ENCODE measurements at places on chromosomes 7 and 10. TPM values are rescaled to one million over a fixed set of nuclear protein-coding genes. Genes with fewer than 3 reads are reported as not detected.
A peak's percentile ranks its signal among the peaks of the same experiment; 100 is the strongest.

Gene WIPF3
- 4.1 TPM for total RNA-seq

Gene KIF20B
- 4.8 TPM for total RNA-seq

Gene LIPK
- total RNA-seq = not detected

Gene TMEM130
- 0.30 TPM for total RNA-seq

Gene CALHM1
- not detected for total RNA-seq

Gene PPA1
- total RNA-seq = 147 TPM

Gene NKX2-3
- total RNA-seq = not detected

- DNase-seq = no peak
- no peaks in the 10 kb centered on the region for H3K36me3 ChIP-seq
- no peaks in the 10 kb centered on the region for H3K27me3 ChIP-seq
- H3K4me3 ChIP-seq = no peak overlapping the region
- no peak overlapping the region for H3K27ac ChIP-seq
Observed at GRCh38 chr10:17365402-17365801, 89.0 kb downstream of the ST8SIA6 start.

DNA sequence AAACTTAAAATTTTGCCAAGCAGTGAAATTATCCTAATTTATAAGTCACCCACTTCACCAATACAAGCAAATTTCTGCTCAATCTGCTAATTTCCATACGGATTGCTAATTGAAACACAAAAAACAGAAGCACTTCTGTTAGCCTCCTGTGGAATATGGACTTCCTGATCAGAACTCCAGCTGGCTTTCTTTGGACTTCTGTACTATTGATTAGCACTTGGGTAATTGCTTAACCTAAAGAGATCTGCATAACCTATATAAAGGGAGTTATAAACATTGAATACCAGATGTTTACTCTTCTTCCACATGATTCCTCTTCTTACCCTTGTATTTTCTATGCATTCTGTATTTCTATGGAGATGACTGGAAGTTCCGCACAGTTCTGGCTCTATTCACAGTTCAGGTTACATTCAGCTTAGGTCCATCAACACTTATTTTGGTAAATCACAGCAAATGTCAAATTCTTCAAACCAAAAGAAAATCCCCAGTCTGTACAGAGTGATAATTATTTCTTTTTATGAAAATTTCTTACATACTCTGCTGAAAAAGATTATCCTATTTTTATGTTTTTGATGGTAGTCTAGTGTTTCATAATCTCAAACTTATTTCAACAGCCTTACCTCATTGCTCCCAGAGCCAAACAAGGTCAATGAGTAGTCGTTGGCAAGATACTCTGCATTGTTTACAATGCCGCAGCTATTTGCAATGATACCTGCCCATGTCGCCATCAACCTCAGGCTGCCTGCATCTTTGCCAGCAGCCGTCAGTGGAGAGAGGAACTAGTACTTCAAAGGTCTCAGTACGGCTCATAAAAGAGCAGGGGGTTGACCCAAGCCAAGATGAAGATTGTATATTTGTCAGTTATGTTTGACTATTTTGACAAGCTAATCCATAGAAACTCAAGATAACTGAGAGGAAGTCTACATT lies 225.6 kb downstream of the AHR start:
- H3K36me3 ChIP-seq = no peaks in the 10 kb centered on the region
- H3K27ac ChIP-seq = peak overlapping the region; percentile 71
- no peaks in the 10 kb centered on the region for H3K27me3 ChIP-seq
- H3K4me1 ChIP-seq = peaks cover 14% of the 10 kb centered on the region

DNA sequence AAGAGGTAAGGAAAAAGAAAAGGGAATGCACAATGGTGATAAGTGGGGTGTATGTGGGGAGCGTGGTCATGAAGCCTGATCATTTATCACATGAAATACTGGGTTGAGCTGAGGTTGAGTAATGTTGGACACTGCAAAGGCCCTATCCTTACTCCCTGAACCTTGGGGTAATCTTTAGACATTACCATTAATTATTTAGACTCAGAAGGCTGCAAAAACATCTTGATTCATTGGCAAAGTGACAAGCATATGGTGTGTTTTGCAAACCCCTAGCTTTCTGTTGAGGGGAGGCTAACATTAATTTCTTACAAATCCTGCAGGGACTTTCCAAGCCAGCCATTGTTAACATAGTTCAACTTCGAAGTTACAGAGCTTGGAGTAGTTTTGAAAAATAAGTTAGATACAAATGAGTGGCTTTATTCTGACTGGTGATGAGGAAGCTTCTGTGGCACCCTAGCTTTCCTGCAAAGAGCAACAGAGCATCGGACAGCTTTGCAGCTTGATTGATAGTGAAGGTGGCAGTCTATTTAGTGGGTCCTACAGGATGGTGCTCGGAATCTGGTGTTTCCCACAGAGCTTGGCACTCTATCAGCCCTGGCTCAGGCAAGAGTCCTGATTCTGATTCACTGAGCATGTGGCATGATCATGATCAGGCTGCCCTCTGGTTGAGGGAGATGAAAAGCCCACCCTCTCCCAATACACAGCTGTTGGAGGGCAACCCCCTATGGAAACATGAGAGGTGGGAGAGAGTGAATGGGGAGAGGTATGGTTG lies 153.7 kb upstream of the NPVF start:
- no peaks in the 10 kb centered on the region for H3K36me3 ChIP-seq
- no peaks in the 10 kb centered on the region for H3K4me1 ChIP-seq
- no peak for DNase-seq
- H3K4me3 ChIP-seq = no peak overlapping the region
- H3K27me3 ChIP-seq = no peaks in the 10 kb centered on the region

DNA sequence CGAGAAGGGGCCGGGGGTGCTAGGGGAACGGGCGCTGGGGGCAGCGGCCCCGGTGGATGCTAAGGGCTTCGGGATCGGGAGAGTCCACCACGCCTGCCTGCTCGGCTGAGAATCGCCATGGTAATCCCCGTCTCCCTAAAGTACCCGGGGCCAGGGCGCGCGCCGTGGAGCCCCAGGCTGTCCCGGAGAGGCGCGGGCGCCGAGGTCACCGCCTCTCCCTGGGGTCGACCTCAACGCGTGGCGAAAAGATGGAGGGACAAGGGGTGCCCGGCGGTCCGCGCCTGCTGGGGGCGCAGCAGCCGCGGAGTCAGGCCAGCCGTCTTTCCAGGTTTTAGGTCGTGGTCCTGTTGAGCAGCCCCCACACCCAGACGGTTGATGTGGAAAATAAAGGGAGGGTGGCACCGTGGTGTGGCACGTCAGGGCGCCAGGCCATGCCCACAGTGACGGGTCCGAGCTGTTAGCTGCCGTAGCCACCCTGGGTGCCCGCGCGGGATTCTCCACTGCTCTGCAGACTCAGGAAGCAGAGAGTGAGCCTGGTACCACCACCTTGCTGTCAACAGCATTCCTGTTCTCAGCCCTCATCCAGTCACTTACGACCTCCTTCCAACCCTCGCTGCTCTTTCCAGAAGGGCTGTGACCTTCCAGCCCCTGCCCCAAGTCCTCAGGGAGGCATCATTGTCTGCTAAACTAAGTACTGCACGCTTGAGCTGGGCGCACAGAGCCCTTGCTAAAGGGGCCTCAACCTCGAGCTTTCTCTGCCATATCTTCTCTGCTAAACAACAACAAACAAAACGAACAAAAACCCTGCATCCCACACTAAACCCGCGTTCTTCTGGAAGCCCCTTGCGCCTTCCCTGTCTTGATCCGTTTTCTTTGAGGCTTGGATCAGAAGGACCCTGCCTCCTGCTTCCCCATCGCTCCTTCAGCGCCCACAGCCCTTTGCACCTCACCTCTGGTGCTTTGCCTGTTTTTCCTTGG lies 666 bp downstream of the SMKR1 start:
- no peaks in the 10 kb centered on the region for H3K4me1 ChIP-seq
- H3K27ac ChIP-seq = no peak overlapping the region
- H3K36me3 ChIP-seq = no peaks in the 10 kb centered on the region
- no peak for DNase-seq
- H3K27me3 ChIP-seq = peaks cover 17% of the 10 kb centered on the region
- H3K4me3 ChIP-seq = peak overlapping the region; percentile 40

DNA sequence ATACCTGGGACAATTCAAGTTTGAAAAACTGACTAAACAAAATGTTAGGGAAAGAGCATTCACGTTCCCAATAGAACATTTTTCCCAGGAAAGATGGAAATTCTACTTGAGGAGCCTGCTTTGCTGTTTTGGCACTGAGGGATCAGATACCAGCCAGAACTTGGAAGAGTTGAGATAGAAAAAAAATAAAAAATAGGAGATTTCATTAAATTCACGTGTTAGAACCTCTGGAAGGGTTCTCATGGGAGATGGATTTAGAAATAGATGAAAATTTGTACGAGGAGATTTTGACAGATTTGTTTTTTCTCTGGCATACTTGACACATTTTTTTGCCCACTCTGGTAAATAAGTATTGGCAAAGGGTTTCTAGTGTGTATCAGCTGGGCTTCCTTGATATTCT lies 63.7 kb downstream of the CELF2 start:
- peaks cover 4% of the 10 kb centered on the region for H3K4me1 ChIP-seq
- no peak for DNase-seq
- H3K36me3 ChIP-seq = no peaks in the 10 kb centered on the region
- H3K27me3 ChIP-seq = no peaks in the 10 kb centered on the region
- peak overlapping the region; percentile 76 for H3K27ac ChIP-seq

DNA sequence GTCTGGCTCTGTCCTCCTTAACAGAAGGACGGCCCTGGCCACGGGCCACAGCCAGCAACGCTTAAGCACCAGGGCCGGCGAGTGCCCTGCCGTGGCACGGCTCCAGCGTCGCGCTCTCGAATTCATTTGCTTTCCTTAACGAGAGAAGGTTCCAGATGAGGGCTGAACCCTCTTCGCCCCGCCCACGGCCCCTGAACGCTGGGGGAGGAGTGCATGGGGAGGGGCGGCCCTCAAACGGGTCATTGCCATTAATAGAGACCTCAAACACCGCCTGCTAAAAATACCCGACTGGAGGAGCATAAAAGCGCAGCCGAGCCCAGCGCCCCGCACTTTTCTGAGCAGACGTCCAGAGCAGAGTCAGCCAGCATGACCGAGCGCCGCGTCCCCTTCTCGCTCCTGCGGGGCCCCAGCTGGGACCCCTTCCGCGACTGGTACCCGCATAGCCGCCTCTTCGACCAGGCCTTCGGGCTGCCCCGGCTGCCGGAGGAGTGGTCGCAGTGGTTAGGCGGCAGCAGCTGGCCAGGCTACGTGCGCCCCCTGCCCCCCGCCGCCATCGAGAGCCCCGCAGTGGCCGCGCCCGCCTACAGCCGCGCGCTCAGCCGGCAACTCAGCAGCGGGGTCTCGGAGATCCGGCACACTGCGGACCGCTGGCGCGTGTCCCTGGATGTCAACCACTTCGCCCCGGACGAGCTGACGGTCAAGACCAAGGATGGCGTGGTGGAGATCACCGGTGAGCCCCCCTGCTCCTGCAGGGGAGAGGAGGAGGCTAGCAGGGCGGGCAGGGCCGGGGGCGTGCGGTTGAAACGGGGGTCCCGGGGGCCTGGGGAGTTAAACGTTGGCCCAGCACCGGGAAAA lies at the start of gene HSPB1:
Gene HSPB1, plus strand, starts transcription at position 327 of the 855 bp plus-strand sequence. Its CDS starts 40 bp downstream, at position 367.
- H3K4me3 ChIP-seq = peak within 1 kb of the TSS; percentile 79
- H3K4me1 ChIP-seq = peaks cover 40% of the 10 kb centered on the region
- peak within 1 kb of the TSS; percentile 97 for H3K27ac ChIP-seq
- no peaks in the 10 kb centered on the region for H3K27me3 ChIP-seq

DNA sequence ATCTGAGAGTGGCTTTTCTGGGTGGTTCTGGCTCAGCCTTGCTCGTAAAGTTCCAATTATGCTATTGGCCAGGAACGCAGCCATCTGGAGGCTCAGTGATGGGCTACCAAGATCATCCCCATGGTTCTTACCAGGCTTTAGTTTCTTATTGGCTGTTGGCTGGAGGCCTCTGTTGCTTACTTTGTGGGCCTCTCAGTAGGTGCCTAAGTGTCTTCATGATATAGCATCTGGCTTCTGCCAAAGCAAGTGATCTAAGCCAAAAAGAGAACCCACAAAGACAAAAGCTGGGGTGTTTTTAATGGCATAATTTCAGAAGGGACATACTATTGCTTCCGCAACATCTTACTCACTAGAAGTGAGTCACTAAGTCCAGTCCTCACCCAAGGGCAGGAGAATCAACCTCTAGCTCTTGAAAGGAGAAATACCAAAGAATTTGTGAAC lies 132.0 kb upstream of the MDFIC start:
- no peak overlapping the region for H3K4me3 ChIP-seq
- H3K27me3 ChIP-seq = no peaks in the 10 kb centered on the region
- H3K36me3 ChIP-seq = no peaks in the 10 kb centered on the region
- H3K27ac ChIP-seq = no peak overlapping the region
- no peaks in the 10 kb centered on the region for H3K4me1 ChIP-seq
- DNase-seq = no peak

DNA sequence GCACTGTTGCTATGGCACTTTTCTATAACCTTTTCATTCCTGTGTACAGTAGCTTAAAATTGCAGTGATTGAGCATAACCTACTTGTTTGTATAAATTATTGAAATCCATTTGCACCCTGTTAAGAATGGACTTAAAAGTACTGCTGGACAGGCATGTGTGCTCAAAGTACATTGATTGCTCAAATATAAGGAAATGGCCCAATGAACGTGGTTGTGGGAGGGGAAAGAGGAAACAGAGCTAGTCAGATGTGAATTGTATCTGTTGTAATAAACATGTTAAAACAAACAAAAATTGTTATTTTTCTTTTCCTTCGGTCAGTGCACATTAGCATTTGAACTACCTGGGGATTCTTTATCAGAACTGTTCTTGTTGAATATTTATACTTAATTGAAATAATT lies 57.1 kb upstream of the BAMBI start:
- H3K36me3 ChIP-seq = peaks cover 4% of the 10 kb centered on the region
- H3K27me3 ChIP-seq = no peaks in the 10 kb centered on the region
- no peak overlapping the region for H3K4me3 ChIP-seq
- no peak overlapping the region for H3K27ac ChIP-seq
- DNase-seq = no peak
- H3K4me1 ChIP-seq = no peaks in the 10 kb centered on the region

- no peaks in the 10 kb centered on the region for H3K27me3 ChIP-seq
- no peak overlapping the region for H3K4me3 ChIP-seq
Observed at GRCh38 chr7:128035712-128036111, 4.5 kb upstream of the LRRC4 start.

- no peak overlapping the region for H3K27ac ChIP-seq
- no peaks in the 10 kb centered on the region for H3K4me1 ChIP-seq
- H3K36me3 ChIP-seq = no peaks in the 10 kb centered on the region
- H3K4me3 ChIP-seq = no peak overlapping the region
Observed at GRCh38 chr7:11181590-11181989, 207.9 kb downstream of the PHF14 start.

GRCh38 chr7:23287612-23288011 lies 11.5 kb upstream of the MALSU1 start:
- H3K27me3 ChIP-seq = no peaks in the 10 kb centered on the region
- H3K4me1 ChIP-seq = no peaks in the 10 kb centered on the region
- no peak overlapping the region for H3K4me3 ChIP-seq
- H3K36me3 ChIP-seq = no peaks in the 10 kb centered on the region
- no peak for DNase-seq
- H3K27ac ChIP-seq = no peak overlapping the region

- no peak overlapping the region for H3K4me3 ChIP-seq
- H3K27ac ChIP-seq = no peak overlapping the region
Observed at GRCh38 chr10:48983648-48984351, 44.2 kb upstream of the LRRC18 start.

GRCh38 chr7:103307503-103308231 lies 10.4 kb downstream of the PMPCB start:
- H3K4me1 ChIP-seq = no peaks in the 10 kb centered on the region
- no peak overlapping the region for H3K27ac ChIP-seq
- no peak overlapping the region for H3K4me3 ChIP-seq

Measured in tibial nerve (tissue), 4 donors.